H1 (cell line): ENCODE measurements at places on chromosomes 12 and 14. TPM values are rescaled to one million over a fixed set of nuclear protein-coding genes. Genes with fewer than 3 reads are reported as not detected.

DNA sequence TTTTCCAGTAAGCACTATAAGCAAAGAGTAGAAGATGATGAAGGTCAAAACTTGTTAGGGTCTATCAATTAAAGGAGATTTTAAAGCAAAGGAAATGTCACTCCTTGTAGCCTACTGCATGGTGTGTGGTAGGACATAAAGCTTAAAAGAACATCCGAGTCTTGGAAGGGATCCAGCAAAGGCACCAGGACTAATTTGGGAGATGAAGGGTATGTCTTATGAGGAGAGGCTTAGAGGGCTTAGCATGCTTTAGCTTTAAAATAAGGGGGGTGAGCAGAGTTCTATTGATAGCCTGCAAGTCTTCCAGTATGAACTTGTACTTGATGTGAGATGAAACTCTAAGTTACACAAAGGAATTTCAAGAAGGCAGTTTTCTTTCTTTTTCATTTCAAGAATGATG, 11.8 kb upstream of the MYBPC1 start:
- H3K36me3 ChIP-seq, result no peaks in the 10 kb centered on the region
- DNase-seq, result no peak
- no peak overlapping the region for H3K4me3 ChIP-seq
- H3K27me3 ChIP-seq, result no peaks in the 10 kb centered on the region

- H3K27me3 ChIP-seq, result no peaks in the 10 kb centered on the region
- DNase-seq, result no peak
- H3K4me3 ChIP-seq, result no peak overlapping the region
- H3K36me3 ChIP-seq, result no peaks in the 10 kb centered on the region
- no peaks in the 10 kb centered on the region for H3K4me1 ChIP-seq
Measured at GRCh38 chr12:86331012-86331411, 74.8 kb upstream of the MGAT4C start.

GRCh38 chr14:106506881-106507305, 980.5 kb downstream of the TMEM121 start:
- no peak overlapping the region for H3K27ac ChIP-seq
- no peak overlapping the region for H3K4me3 ChIP-seq
- DNase-seq, result no peak
- no peaks in the 10 kb centered on the region for H3K36me3 ChIP-seq
- no peaks in the 10 kb centered on the region for H3K27me3 ChIP-seq
- no peaks in the 10 kb centered on the region for H3K4me1 ChIP-seq

The DEPDC4 gene
- total RNA-seq, result 3.8 and 4.8 TPM in 2 replicates

The PTPN6 gene
- total RNA-seq, result 25.7 and 28.4 TPM in 2 replicates
